ENCODE measurements at places on chromosomes 4 and X.

DNA sequence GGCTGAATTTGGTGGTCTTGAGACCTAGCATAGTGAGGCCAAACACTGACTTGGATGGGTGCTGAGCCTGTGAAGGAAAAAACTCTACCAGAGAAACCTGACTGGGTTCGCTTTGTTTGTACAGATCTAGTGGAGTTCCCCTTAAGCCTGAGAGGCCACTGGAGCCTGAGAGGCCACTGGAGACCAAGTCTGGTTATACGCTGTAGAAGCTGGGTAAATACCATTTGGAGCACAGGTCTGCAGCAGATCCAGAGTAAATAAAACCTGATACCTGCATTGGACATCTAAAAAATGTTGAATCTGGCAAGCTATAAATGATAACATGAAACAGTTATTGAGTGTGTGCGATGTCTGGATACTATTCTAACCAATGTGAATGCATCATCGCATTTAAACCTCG is 104.3 kb upstream of the IGSF1 start:
- no peak for DNase-seq

DNA sequence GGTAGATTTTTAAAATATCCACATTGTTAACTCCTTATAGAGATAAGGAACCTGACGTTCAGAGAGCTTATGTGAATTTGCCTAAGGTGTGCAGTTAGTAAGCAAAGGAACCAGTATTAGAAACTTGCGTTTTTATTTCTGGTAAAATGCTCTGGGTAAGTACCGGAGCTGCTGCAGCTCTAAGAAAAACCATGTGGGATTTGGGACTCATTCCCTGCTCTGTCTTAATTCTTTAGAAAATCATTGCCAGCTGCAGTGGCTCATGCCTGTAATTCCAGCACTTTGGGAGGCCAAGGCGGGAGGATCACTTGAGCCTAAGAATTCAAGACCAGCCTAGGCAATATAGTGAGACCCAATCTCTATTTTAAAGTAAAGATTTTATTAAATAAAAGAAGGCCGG is 5.8 kb downstream of the CCKAR start:
- no peak for DNase-seq

GRCh38 chr4:38860788-38861424 is 4.3 kb upstream of the TLR6 start:
- DNase-seq, result peak; percentile 71

DNA sequence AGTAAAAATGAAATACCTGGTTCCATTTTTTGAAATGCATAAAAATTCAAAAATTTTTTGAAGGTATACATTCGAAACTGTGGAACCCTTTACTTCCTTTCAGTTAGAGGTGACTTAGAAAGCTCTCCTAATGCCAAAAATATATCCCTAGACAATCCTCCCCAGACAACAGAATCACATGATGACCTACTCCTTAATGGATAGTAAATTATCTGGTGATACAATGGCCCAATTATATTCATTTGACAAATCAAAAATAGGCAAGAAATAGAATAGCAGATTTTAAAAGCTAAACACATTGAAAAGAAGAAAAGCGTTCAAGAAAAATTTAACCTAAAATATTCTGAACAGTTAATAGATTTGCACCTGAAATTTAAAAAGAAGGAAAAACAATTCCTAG is 3.5 kb upstream of the UGT2A2 start:
- DNase-seq, result no peak

DNA sequence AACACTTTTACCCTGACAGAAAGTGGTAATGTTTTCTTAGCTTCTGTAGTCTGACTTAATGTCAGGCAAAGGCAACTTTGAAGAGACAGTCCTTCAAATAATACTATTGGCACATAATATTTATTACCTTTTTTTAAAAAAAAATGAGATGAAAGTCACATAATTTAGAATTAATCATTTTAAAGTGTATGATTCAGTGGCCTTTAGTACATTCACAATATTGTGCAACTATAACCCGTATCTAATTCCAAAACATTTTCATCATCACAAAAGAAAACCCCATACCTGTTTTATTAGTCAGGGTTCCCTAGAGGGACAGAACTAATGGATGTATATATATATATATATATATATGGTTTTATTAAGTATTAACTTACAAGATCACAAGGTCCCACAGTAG is 94.8 kb upstream of the TEX13A start:
- DNase-seq, result no peak

- no peak for DNase-seq
Measured at GRCh38 chr4:186144198-186144945, 39.9 kb downstream of the FAM149A start.

GRCh38 chr4:8159537-8160232 is 1.1 kb upstream of the ABLIM2 start:
- no peak for DNase-seq

DNA sequence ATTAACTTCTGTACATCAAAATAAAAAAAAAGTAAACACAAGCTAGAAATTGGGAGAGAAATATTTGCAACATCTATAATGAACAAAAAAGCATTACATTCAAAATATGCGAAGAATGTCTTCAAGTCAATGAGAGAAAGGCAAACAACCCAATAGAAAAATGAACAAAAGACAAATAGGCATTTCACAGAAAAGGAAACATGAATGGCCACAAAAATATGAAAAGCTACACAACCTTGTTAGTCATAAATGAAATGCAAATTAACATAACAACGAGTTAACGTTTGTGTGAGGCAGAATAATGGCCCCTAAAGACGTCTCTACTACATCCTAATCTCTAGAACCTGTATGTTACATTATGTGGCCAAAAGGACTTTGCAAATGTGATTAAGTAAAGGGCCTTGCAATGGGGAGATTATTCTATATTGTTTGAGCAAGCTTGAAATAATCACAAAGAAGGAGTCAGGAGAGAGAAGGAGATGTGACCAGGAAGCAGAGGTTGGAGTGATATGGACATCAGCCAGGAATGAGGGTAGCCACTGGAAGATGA is 86.8 kb downstream of the WDFY3 start:
- DNase-seq, result no peak

GRCh38 chrX:136142592-136142991 is 4.7 kb upstream of the FHL1 start:
- DNase-seq, result no peak

GRCh38 chrX:110863883-110864282 is 68.3 kb upstream of the CHRDL1 start:
- DNase-seq, result no peak

GRCh38 chrX:68832516-68833447 is 4.0 kb downstream of the EFNB1 start:
- no peak for DNase-seq

- DNase-seq, result no peak
Measured at GRCh38 chrX:12526306-12526705, 264.9 kb upstream of the PRPS2 start.

DNA sequence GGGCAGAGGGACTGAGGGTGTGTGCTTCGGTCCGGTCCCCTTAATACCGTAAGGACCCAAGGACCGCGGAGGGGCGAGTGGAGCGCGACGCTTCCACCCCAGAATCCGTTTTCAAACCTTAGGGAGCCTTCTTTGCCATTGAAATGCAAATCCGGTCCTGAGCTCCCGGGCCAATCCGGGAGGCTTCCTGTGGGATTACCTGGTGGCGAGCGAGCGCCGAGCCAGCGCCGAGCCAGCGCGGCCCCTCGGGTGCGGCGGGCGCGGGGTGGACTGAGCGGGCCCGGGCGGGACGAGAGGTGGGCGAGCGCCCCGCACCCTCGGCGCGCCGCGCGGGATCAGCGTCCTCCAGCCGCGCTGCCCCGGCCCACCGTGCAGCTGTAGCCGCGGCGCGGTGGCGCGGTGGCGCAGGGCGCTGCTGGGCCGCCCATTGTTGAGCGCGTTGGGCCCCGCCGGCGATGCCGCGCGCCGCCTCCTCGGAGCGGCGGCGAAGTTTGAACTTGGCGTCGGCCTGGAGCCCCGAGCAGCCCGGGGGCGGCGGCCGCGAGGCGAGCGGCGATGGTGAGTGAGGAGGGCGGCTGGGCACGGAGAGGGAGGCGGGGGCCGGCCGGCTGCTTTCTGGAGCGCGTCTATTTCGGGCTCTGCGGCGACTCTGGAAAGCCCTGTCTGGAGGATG is 208.7 kb downstream of the SOWAHB start:
- DNase-seq, result peak; percentile 42
